GM10248 (cell line): ENCODE measurements at places on chromosomes 7 and 10.
A peak's percentile ranks its signal among the peaks of the same experiment; 100 is the strongest.

DNA sequence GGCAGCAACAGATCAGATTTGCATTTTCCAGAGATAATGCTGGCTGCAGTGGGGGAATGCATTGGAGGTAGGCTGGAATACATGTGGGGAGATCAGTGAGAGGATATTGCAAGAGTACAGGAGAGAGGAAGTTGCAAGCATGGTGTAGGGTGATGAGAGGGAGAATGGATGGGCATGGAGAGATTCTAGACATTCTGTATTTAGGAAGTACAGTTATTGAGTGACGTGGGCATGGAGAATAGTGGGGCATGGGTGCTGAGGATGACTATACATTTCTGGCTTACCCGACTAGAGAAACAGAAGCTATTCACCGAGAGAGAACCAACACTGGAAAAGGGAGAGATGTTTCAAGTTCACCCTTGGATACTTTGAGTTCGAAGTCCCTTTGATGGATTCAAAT lies 116.9 kb upstream of the SVIL start:
- DNase-seq: no peak

- DNase-seq: no peak
These were observed 268.0 kb downstream of the ZEB1 start for GRCh38 chr10:31586723-31587638.

DNA sequence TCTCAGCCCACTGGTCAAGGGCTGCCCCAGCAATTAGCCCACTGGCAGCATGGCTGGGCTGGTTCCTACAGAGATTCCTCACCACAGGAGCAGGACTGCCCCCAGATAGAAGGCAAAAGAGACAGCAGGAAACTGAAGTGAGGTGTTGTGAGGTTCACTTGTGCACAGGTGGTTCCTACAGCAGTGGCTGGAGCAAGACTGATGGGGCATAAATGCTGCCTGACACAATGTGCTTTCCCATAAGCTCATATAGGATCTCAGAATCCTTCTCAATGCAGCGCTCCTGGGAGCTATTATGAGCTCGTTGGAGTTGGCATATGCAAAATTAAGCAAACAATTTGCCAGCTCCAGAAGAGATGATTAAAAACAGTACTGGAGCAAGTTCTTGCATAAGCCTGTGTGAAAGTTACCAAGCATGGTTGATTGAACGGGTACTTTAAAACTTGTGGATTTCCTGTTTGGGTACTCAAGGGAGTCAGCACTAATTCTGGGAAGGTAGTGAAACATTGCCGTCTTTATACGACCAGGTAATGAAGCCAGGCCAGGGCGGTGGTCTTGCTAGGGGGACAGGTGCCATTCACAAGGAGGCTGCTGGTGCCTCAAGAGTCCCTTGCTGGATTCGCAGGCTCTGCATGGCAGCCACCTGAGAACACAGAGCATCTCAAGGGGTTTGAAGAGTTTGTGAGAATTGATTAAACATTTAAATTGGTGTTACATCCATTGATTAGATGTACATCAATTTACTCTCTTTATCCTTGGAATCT lies 20.3 kb upstream of the PRKCQ start:
- DNase-seq: no peak

GRCh38 chr10:90929179-90929578 lies 8.3 kb upstream of the ANKRD1 start:
- DNase-seq: no peak

DNA sequence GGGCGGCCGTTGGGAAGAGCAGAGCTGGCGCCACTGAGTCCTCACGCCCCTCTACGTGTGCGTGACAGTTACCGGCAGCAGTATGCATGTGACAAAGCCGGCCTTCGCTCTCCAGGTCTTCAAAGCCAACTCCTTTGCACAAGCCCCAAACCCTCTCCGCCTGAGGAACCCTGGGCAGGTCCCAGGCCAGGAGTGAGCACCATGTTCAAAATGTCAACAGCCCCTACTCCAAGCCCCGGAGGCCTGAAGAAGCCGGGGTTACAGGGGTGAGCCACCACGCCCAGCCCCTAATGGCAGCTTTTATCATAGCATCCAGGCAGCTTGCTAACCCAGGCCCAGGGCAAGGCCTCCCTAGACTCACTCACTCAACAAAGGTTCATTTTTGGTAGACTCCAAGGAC lies 70.8 kb downstream of the OAT start:
- DNase-seq: no peak

- DNase-seq: no peak
These were observed 41.1 kb downstream of the ASZ1 start for GRCh38 chr7:117386110-117386706.

DNA sequence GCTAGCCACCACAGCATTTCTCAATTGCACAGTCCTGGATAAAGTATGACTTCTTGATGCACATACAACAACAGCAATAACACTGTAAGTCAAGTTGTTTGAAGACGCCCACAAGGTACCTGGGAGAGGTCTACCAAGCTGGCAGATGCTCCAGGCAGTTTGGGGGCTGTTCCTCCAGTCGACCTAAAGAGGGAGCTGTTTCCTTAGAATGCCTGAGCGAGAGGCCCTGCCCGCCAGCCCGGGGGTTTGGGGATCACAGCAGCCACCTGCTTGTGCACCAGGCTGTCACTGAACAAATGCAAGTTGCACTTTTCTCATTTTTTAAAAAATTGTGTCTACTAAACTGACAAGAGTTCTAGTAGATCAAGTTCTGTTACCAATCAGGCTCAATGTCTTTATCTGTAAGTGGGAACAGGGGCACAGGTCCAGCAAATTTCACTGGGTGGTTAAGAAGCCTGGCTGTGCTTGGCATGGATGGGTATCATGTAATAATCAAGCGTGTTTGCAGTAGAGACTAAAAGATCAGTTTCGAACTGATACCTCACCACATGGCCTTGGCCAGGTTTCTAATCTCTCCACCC lies 193.8 kb upstream of the ADO start:
- peak; percentile 88 for DNase-seq

GRCh38 chr10:70234668-70235447 lies 1.6 kb upstream of the PPA1 start:
- DNase-seq: no peak
